ENCODE measurements at places on chromosomes 12 and 14. TPM values are rescaled to one million over a fixed set of nuclear protein-coding genes. Genes with fewer than 3 reads are reported as not detected.

GRCh38 chr12:62806893-62807292 lies 128.1 kb downstream of the PPM1H start:
- peak overlapping the region; percentile 39 for H3K27ac ChIP-seq
- DNase-seq: no peak
- no peaks in the 10 kb centered on the region for H3K36me3 ChIP-seq
- H3K4me3 ChIP-seq: no peak overlapping the region
- H3K27me3 ChIP-seq: no peaks in the 10 kb centered on the region

DNA sequence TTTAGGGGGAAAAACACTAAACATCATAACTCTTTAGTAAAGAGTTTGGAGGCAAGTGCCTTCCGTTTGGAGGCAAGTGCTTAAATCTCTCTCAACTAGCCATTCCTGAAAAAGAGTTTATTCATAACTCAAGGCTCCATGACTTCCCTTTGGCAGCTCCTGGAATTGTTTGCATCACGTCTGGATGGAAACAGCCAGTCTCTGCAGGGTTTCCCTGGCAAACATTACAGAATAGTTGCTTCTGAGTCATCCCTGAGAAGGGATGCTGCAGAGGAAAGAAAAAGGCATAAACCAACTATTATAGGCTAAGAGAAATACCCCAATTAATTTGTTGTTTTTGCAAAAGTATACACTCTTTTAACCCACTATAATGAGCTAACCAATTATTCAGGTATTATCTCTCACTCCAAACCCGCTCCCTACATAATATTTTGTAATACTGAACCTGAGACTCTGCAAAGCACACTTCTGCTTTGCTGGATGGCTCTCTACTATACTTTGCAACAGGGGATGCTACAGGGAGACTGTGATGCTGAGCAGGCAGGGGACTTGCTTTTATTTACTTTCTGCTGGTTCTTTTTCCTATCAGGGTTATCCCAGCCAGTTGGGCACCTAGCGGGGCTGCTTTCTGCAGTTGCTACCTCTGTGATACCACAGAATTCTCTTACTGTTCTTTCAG lies 497.7 kb downstream of the FUT8 start:
- H3K27ac ChIP-seq: no peak overlapping the region
- no peaks in the 10 kb centered on the region for H3K27me3 ChIP-seq
- no peak for DNase-seq
- no peaks in the 10 kb centered on the region for H3K4me1 ChIP-seq
- no peaks in the 10 kb centered on the region for H3K36me3 ChIP-seq

- peaks cover 3% of the 10 kb centered on the region for H3K4me1 ChIP-seq
- H3K36me3 ChIP-seq: no peaks in the 10 kb centered on the region
- H3K4me3 ChIP-seq: no peak overlapping the region
- DNase-seq: no peak
- no peak overlapping the region for H3K27ac ChIP-seq
- H3K27me3 ChIP-seq: no peaks in the 10 kb centered on the region
Observed at GRCh38 chr14:84129007-84129406, 1400.9 kb upstream of the FLRT2 start.

GRCh38 chr12:32906399-32907165 lies 10.0 kb upstream of the PKP2 start:
- no peak for DNase-seq
- no peaks in the 10 kb centered on the region for H3K27me3 ChIP-seq
- no peaks in the 10 kb centered on the region for H3K36me3 ChIP-seq
- no peak overlapping the region for H3K4me3 ChIP-seq

DNA sequence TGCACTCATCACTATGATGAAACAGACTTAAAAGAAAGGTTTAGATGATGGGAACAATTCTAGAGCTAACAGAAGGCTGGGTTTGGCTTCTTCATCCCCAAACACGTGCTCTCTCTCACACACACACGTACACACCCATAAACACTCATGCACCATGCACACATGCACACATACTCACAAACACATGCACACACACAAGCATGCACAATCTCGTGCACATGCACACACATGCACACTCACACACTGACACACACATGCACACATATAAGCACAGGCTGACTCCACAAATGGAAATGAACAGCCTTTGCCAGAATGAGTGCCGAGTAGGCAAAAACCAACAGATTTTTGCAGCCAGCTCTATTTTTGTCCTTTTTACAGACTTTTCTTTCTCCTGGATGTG lies 1571.6 kb downstream of the AACS start:
- no peak for DNase-seq
- H3K4me1 ChIP-seq: no peaks in the 10 kb centered on the region
- H3K27me3 ChIP-seq: no peaks in the 10 kb centered on the region
- H3K4me3 ChIP-seq: no peak overlapping the region
- no peaks in the 10 kb centered on the region for H3K36me3 ChIP-seq

DNA sequence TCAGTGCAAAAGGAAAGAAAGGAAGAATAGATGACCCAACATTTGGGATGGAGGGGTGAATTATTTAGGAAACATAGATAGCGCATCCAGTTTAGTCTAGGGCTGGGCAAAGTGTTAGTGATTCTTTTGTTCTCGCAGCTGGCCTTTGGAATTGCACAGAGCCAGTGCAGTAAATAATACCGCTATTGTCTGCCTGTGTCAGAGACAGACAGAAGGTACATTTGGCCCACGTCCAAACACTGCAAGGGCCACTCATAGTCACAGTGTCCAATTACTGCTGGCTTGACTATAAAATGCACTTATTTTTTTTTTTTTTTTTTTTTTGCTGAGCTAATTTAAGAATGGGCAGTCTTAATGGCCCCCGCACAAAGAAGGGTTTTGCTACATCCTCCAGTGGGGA lies 638.6 kb downstream of the BCL11B start:
- H3K27me3 ChIP-seq: no peaks in the 10 kb centered on the region
- no peak overlapping the region for H3K4me3 ChIP-seq
- H3K36me3 ChIP-seq: no peaks in the 10 kb centered on the region
- H3K4me1 ChIP-seq: no peaks in the 10 kb centered on the region
- H3K27ac ChIP-seq: no peak overlapping the region

DNA sequence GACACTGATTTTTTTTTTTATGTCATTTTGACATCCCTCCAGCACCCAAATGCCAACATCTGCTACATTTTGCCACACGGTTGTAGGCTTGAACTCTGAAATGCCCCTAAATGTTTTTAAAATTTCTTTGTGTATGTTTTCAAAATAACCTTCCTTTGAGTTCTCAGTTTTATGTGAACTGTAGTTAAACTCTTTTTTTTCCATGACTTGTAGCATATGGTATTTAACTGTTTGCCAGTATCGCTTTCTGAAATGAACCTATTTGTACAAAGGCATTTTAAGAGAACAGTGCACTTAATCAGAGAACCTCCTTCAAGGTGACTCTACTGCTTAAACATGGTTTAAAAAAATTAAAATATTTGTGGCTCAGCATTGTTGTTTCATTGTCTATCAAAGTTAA lies 61.5 kb downstream of the PDE3A start:
- no peak for DNase-seq
- H3K27me3 ChIP-seq: no peaks in the 10 kb centered on the region
- no peaks in the 10 kb centered on the region for H3K36me3 ChIP-seq
- no peak overlapping the region for H3K4me3 ChIP-seq

GRCh38 chr14:99192028-99192621 lies 79.9 kb downstream of the BCL11B start:
- H3K27me3 ChIP-seq: no peaks in the 10 kb centered on the region
- no peak for DNase-seq
- H3K36me3 ChIP-seq: no peaks in the 10 kb centered on the region
- no peaks in the 10 kb centered on the region for H3K4me1 ChIP-seq

DNA sequence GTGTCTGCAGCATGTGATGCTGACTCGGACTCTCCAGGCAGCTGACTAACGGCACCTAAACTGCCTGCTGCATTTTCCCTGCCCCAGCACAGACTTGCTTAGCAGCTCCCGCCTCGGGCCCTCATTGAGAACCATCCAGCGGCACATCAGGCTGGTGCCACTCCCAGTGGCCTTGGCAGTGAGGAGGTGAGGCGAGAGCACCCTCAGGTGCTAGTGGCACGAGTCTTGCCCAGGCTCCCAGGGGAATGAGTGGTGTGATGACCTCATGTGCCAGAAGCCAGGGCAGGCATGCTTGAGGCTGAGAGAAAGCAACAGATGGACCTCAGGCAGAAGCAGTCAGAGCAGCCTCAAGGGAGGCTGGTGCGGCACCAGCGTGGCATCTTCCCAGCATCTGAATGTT lies 60.2 kb downstream of the PRKCH start:
- no peak overlapping the region for H3K4me3 ChIP-seq
- no peaks in the 10 kb centered on the region for H3K36me3 ChIP-seq
- H3K27ac ChIP-seq: no peak overlapping the region
- H3K4me1 ChIP-seq: no peaks in the 10 kb centered on the region
- no peaks in the 10 kb centered on the region for H3K27me3 ChIP-seq

DNA sequence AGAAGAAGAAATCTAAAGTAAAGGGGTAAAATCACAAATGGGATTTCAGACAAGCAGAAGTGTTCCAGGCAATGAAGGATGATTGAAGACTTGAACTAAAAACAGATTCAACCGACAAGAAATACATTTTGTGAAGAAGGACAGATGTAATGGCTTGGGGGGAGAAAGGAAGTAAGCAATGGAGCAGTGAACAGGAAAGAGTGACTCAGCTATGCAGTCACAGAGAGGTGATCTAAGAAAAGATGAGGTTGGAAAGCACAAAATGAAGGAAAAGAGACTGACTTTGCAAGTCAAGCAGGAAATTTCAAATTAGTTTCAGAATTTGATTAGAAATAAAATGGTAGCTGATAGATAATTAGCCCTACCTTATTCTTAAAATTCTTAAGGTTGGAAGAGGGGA lies 66.5 kb downstream of the PUS7L start:
- no peak overlapping the region for H3K27ac ChIP-seq
- no peaks in the 10 kb centered on the region for H3K4me1 ChIP-seq

DNA sequence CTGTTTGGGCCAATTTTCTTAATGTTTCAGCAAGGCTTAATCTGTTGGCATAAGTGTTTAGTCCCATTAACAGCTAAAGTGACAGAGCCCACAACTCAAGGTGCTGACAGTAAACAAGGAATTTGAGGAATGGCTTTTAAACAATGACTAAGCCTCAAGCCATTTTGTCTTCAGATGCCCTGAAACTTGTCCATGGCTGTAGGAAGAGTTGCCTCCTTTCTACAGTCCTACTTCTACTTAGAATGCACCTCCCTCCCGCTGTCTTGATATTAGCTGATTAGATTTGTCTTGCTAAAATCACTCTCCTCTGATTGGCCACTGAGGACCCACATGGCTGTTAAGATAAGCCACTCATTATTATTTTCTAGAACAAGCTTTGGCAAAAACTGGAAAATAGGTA lies 188.4 kb upstream of the OTX2 start:
- H3K36me3 ChIP-seq: no peaks in the 10 kb centered on the region
- no peak overlapping the region for H3K4me3 ChIP-seq
- no peaks in the 10 kb centered on the region for H3K27me3 ChIP-seq

DNA sequence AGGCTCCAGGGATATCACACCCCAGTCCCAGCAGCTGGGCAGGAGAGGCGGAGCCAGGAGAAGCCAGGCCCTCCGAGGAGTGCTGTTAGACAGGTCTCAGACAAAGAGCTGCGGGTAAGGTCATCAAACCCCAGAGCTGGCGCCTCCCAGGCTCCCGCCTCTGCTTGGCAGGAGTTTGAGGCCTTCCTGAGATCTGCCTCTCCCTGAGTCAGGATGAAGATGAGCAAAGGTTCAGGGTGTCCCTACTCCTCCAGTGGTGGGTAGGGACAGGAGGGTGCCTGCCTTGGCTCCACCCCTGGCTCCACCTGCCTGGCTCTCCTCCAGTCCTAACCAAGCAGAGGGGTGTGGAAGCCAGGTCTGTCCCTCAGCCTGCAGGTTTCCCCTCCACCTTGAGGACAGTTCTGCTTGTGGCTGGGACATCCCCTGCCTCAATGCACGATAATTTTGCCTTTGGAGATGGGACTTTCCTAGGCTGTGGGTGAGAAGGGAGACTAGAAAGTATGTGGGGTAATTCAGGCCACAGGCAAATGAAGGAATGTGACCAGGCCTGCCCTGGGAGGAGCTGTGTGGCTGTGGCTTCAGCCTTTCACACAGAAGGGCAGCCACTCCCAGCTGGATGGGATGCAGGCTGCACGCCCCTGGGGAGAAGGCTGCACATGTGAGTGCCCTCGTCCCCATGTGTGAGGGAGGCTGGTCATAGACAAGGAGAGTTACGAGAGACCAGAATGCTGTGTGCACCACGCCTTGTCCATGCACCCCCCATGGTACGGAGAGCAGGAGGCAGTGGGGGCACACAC lies 2.2 kb downstream of the PLEKHG6 start:
- peak overlapping the region; percentile 83 for H3K27ac ChIP-seq
- peaks cover 17% of the 10 kb centered on the region for H3K36me3 ChIP-seq
- DNase-seq: peak; percentile 84
- peaks cover 64% of the 10 kb centered on the region for H3K4me1 ChIP-seq

- peak; percentile 30 for DNase-seq
- H3K27ac ChIP-seq: no peak overlapping the region
- no peaks in the 10 kb centered on the region for H3K36me3 ChIP-seq
- no peaks in the 10 kb centered on the region for H3K27me3 ChIP-seq
Observed at GRCh38 chr12:2382370-2383155, 329.8 kb downstream of the CACNA1C start.

DNA sequence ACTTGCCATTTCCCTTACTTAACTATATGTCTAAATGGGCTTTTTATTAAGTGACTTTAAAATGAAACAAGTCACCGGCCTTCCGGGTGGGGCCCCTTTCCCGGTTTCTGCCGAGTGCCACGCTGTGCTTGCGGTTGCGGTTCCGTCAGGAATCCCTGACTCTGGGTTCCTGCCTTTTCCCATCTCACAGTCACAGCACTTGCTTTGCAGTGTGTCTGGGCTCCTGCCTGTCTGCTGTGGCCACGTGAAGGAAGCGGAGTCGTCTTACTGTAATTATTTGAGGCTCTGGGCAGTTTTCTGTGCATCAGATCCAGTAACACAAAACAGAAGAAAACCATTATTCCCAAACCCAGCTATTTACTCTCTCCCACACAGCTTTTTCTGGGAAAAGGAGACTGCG lies 44.0 kb upstream of the FRMD6 start:
- H3K36me3 ChIP-seq: no peaks in the 10 kb centered on the region
- H3K4me1 ChIP-seq: peaks cover 18% of the 10 kb centered on the region
- H3K27me3 ChIP-seq: no peaks in the 10 kb centered on the region
- H3K4me3 ChIP-seq: no peak overlapping the region
- H3K27ac ChIP-seq: no peak overlapping the region

GRCh38 chr12:76939701-76940100 lies 60.9 kb upstream of the CSRP2 start:
- no peaks in the 10 kb centered on the region for H3K4me1 ChIP-seq
- H3K27ac ChIP-seq: no peak overlapping the region
- no peak for DNase-seq
- no peaks in the 10 kb centered on the region for H3K27me3 ChIP-seq
- no peak overlapping the region for H3K4me3 ChIP-seq

Gene RHEBL1
- 2.5 TPM for total RNA-seq

Gene DHRS2
- total RNA-seq: 12.8 TPM

Gene ACVRL1
- 0.74 TPM for total RNA-seq

Gene GALNT16
- 3.2 TPM for total RNA-seq

Gene CLEC7A
- not detected for total RNA-seq
